Thyroid gland (tissue), 4 donors: ENCODE measurements at places on chromosomes 3 and 15. TPM values are rescaled to one million over a fixed set of nuclear protein-coding genes. Genes with fewer than 3 reads are reported as not detected.
A peak's percentile ranks its signal among the peaks of the same experiment; 100 is the strongest.

- DNase-seq, result no peak
Observed at GRCh38 chr3:87090631-87091030, 99.7 kb upstream of the VGLL3 start.

Gene VEPH1
- 6.9 TPM for total RNA-seq

DNA sequence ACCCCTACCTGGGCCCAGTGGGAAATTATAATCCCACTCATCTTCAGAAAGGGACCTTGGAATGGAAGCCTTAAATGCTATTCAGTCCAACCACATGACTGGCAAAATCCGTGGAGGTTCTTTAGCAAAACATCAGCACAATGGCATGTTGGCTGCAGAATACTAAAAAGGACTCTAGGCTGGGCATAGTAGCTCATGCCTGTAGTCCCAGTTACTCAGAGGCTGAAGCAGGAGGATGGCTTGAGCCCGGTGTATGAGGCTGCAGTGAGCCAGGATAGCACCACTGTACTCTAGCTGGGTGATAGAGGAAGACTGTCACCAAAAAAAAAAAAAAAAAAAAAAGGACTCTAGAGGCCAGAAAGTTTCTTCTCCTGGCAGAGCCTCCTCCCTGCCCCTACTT lies 60.6 kb upstream of the RYK start:
- no peak for DNase-seq

DNA sequence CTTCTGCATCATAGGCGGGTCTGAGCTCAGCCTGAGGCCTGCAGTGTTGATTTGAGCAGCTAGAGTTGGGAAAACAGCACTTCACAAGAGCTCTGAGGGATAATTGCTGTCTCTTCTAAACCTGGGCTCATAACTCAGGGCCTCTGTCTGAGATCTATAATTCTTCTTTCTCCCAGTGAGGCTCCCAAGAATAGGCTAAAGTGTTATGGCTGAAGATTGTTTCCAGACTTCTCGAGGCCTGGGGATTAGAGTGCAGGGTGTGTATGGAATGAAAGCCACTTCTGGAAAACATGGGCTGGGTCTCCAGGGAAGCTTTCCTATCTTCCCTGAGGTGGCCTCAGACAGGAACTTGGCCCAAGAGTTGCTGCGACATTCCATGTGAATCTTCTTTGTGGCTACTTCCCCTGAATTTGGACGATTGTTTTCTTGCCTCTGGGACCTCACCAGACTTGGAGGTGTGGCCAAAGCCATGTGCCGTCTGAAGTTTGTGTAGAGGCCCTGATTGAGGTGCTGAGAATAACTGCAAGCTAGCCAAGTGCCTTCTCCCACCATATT lies 26.5 kb downstream of the MTMR14 start:
- DNase-seq, result no peak

DNA sequence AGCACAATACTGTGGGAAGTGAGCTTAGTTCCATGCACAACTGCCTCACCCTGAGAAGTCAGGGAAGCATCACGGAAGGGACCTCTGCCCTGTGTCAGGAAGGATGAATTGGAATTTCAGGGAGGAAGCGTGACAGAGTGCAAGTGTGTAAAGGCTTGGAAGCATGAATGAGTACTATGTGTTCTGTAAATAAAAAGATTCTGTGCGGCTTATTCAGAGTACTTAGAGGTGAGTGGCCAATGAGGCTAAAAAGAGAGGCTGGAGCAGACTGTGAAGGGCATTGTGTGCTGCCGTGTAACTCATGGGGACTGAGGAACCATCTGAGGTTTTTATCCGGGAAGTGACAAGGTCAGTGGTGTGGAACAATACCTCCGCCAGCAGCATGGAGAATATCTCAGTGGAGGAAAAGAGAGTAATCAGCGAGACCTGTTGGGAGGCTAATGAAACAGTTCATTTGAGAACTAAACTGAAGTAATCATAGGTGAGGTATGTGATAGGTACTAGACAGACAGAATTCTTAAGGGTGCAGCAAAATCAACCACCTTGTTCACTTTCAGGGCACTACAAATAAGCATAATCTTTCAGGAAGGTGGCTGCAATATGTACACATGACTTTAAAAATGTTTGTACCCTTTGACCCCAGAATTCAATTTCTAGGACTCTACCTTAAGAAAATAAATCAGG lies 64.9 kb upstream of the SPRED1 start:
- DNase-seq, result peak; percentile 77

Gene GOLGA6L26
- total RNA-seq, result not detected

- DNase-seq, result peak; percentile 34
Observed at GRCh38 chr3:42507252-42507651, 4.8 kb downstream of the VIPR1 start.

DNA sequence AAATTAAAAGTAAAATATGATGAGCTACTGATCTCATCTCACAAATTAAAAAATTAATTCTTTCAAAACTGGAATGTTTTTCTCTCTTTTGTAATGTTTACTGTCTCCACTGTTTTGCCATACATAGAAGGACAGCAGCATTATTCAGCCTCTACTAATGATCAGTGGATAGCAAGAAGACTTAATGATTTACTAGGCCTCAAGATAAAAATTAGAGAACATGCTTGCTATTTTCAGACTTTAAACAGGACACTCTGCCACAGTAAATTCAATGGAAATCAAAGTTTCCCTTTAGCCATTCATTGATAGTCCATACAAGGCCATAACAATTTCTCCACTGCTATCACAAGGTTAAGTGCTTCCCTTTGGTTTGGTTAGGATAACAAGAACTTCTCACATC lies 129.4 kb downstream of the TMCC1 start:
- DNase-seq, result no peak

Gene FBXO40
- total RNA-seq, result not detected

GRCh38 chr15:33392453-33392852 lies 81.7 kb downstream of the RYR3 start:
- DNase-seq, result no peak

Gene C3orf49
- total RNA-seq, result not detected

Gene A4GNT
- total RNA-seq, result not detected

DNA sequence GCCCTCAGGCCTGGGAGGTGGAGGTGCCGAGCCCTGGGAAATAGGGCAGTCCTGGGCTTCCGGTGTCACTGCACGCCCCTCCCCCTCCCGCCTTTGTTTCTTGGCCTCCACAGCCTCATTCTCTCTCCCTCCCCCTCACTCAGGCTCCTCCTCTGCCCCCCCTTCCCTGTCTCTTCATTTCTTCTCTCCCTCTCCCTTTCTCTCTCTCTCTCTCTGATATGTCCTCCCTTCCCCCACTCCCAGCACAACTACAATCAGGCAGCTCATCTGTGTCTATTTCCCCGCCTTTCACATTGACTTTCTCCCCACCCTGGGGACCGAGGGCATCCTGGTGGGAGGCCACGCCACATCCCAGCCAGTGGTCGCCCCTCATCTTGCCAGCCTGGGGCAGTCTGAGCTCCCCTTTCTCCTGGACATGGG lies 40.2 kb downstream of the IDH2 start:
- peak; percentile 85 for DNase-seq

DNA sequence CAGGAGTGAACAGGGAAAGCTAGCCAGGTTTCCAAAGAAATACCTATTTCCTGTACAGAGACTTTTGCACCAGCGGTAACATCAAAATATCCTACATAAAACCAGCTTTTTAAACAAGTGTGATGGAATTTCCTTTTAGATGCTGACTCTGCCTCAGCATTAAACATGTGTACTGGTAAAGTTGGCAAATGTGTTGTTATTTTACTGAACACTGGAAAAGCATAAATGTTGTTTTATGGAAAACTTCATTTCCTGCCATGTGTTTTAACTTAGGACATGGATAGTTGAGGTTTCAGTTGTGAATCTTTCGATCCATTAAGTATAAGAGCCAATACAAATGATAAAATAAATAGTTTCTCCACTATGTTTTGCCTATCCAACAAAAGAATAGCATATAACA lies 15.7 kb downstream of the OXNAD1 start:
- DNase-seq, result no peak

Gene ZDHHC23
- total RNA-seq, result 20.4 TPM

Gene ALCAM
- total RNA-seq, result 94.9 TPM

DNA sequence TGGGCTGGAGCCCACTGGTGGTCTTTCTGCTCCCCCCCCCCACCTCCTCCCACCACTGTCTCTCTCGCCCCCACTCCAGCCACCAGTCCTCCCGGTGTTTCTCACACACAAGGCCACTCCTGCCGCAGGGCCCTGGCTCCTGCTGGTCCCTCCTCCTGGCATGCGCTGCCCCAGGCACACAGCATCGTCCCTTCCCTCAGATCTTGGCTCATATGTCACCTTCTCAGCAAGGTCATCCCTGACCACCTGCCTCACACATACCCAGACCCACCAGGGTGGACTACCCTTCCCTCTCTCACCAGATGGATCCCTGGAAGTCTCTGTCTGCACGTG lies 101.5 kb upstream of the IQSEC1 start:
- no peak for DNase-seq

DNA sequence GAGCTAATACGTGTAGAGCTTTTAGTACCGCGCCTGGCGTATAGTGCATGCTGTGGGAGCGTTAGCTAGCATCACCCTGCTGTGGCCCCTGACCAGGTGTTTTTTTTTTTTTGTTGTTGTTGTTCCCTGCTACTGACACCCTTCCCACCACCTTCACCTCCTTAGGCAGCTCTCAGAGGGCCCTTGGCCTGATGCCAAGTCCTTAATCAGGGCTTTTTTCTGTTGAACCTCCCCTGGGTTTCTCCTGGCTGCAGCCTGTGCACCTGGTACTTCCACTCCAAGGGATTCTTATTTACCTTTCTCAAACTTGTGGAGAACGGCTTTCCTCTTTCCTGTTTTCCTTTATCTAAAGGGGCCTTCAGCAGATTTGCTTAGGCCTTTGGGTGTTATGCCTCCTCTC lies 53.3 kb downstream of the SLC7A14 start:
- no peak for DNase-seq

Gene LRRC31
- total RNA-seq, result not detected

GRCh38 chr3:123788710-123789109 lies 95.4 kb downstream of the MYLK start:
- DNase-seq, result no peak

GRCh38 chr3:12286927-12287726 lies 1.7 kb upstream of the PPARG start:
- peak; percentile 36 for DNase-seq

GRCh38 chr15:45962733-45963132 lies 327.9 kb downstream of the SQOR start:
- no peak for DNase-seq

DNA sequence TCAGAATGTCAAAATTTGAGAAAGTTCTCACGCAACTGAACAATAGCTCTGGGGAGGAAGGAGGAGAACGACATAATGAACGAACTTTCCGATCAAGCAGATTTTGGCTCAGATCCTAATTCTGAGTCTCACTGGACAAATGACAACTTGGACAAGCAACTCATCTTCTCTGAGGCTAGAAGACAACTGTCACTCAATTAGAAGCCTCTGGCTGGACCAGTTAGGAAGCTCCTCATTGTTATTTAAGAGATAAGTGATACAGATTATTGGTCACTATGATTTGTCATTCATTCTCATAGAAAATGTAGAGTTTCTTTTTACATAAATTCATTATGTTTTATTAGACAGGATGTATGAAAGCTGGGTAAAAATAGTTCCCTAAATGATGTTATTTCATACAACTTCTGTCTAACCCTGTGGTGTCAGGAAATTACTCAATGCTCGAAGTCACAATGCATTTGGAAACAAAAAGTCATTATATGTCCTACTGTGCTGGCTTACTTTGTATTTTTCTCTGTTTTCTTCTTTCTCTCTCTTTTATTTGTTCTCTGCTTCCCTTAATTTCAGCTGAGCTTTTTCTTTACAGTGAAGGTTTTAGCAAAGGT lies 11.0 kb upstream of the C3orf49 start:
- no peak for DNase-seq

Gene TICRR
- total RNA-seq, result not detected

Gene BOC
- total RNA-seq, result 68.3 TPM

- DNase-seq, result no peak
Observed at GRCh38 chr15:79071901-79072300, 18.7 kb downstream of the RASGRF1 start.

Gene DGKG
- 25.6 TPM for total RNA-seq
